ENCODE measurements at places on chromosomes 16 and 17.

GRCh38 chr17:38550661-38551060 lies 55.1 kb downstream of the SRCIN1 start:
- no peak for DNase-seq

GRCh38 chr17:9402590-9403199 lies 172.9 kb downstream of the STX8 start:
- DNase-seq = peak; percentile 64

DNA sequence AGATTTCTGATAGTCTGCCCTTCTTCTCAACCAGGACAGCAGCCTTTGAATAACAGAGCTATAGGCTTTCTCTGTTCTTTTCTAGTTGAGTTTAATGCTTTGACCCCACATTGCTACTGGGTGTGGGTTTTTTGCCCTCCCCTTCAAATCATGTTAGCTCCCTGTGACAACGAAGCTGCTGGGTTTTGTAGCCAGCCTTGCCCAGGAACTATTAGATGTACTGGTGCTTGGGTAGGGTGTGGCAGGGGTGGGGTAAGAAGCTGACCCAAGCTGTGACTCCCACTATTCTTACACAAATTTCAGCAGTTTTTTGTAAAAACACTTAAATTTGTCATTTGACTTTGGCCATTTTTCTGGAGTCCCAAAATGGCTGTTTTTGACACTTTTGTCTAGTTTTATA lies 69.7 kb downstream of the NLK start:
- no peak for DNase-seq

DNA sequence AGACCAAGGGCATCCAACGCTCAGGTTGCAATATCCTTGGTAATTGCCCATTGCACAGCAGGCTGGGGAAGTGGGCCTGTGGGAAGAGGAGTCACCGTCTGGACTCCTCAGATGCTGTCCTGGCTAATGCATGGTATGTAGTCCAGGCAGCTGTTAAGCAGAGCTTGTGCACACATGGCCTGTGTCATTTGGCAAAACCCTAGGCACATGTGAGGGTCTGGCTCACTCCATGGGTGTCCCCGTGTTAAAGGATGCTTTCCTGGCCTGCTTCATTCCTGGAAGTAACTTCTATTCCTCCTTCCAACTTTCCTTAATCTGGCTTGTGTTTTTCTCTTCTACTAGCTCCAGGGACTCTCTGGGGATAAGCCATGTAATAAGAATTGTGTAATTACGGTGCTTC lies 378.0 kb upstream of the CA10 start:
- no peak for DNase-seq

DNA sequence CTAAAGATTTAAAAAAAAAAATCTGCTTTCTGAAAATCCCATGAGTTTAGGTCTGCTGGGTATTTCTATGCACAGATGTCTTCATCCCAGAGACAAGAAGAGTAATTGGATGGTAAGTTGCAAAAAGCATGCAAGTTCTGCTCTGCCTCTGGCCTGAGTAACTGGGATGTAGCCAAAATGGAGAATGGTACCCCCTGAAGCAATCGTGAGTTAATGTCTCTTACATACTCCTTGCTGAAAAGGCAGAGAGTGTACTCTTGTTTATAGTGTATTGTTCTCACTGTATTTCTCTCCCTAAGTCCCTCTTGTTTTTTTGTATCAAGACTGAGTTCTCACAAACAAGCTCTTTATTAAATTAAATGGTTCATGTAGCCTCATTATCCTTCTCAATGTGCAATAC lies 259.0 kb downstream of the IRX3 start:
- DNase-seq = no peak

- DNase-seq = no peak
Observed at GRCh38 chr16:51880776-51881175, 666.2 kb downstream of the TOX3 start.

- DNase-seq = peak; percentile 51
Observed at GRCh38 chr17:794876-795275, 12.7 kb downstream of the MRM3 start.

GRCh38 chr16:27758544-27758943 lies 208.6 kb downstream of the KATNIP start:
- DNase-seq = no peak

- no peak for DNase-seq
Observed at GRCh38 chr17:47883589-47884426, 12.2 kb upstream of the SP2 start.

- no peak for DNase-seq
Observed at GRCh38 chr16:48537909-48538745, 71.9 kb downstream of the N4BP1 start.

DNA sequence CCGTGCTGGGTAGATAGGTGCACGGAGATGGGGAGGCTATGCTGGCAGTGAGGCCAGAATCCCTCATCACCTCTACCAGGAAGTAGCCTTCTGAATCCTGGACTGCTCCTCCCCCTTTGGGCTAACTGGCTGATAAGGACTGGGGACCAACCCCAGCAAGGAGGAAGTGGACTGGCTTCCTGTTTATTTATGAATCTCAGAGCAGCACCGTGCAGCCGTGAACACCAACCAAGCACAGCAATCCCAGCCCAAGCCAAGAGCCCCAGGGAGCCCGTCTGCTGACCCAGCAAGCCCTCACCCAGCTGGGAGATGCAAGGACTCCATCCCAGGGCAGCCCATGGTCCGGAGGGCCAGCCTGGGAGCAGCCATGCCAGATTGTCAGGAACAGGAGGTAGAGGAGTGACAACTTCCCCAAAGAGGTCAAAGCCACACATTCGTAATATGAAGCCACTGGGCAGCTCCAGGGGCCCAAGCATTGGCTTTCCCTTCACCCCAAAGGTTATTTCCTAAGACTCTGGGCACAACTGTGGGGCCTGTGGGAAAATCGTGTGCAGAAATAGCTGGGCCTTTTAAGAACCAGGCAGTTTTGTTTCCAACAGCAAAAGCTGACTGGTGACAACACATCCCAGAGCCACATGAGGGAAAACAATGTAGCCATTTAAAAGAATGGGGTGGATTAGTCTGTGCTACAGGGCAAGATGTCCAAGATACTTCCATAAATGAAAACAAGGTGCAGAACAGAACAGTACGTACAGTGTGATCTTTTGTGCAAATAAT lies 23.9 kb downstream of the PHB1 start:
- DNase-seq = peak; percentile 90

DNA sequence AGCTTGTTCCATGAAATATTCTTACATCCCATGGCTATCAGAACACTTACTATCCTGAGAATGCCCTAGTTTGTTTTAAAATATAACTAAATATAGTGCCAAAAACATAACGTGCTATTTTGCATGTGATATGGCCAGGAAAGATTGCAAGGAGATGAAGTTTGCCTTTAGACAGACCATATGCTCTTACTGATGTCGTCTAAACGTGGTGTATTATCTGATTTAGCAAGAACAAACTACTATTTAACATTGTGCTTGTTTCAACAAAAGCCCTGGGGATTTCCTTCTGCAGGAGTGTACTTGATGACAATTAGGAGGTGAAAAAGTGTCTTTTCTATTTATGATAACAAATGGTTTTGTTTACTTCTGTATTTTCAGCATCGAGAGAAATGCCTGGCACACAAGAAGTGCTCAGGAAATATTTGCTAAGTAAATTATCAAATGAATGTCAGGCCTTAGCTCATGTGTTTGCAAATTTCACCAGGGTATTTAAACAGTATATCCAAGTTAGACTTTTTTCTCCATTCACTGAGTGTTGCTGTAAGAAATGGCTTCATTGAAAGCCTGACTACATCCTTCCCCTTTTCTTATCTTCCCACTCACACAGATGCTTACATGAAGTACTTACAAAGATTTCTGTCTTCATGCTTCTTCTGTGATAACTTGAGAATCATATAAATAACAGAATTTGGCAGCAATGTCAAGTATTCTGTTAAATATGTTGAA lies 1033.6 kb downstream of the CDH8 start:
- no peak for DNase-seq

GRCh38 chr17:19766421-19767270 lies 18.5 kb upstream of the ALDH3A1 start:
- DNase-seq = peak; percentile 80

GRCh38 chr16:57204675-57205074 lies 18.5 kb downstream of the RSPRY1 start:
- DNase-seq = no peak

GRCh38 chr16:86251682-86252081 lies 258.6 kb upstream of the FOXF1 start:
- DNase-seq = no peak

DNA sequence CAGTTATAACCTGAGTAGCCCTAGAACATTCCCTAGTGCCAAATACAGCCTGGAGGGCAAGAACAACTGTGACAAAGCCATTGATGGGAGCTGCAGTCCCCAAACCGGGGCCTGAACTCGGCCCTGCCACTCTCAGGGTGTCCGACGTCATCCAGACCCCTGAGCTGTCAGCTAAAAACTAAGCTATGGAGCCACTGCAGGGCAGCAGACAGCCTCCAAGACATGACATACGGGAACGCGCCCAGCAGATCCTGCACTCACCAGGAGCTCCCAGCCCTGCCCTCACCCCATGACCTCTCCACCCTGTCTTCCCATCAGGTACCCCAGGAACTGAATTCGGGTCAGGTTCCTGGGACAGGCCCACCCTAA lies 28.4 kb downstream of the KDM8 start:
- DNase-seq = no peak

GRCh38 chr17:28404812-28405570 lies 1.0 kb downstream of the SLC46A1 start:
- DNase-seq = no peak

DNA sequence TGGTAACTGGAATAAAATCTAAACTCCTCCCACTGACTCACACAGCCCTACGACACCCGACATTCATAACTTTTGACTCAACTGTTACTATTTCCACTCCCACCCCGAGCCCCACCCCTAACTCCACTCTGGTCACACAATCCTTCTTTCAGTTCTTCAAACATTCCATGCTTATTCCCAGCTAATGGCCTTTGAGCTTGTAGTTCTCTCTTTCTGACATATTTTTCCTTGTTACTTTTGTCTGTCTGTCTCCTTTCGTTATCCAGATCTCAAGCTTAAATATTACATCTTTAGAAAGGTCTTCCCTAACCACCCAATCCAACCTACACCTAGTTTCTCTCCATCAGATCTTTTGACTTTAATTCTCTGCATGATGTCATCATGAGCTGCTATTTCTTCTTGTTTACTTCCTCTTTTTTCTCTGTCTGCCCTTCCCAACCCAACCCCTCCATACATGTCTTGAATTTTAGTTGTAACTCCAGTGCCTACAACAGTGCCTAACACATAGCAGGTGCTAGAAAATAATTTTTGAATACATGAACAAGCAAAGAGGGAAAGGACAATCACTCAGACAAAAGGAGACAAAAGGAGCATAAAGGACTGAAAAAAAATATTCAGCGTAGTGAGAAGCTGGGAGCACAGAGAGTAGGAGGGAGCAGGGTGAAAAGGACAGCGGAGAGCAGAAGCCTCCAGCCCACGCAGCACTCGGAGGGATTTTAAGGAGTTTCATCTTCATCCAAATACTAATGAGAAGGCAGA lies 65.2 kb upstream of the SMIM36 start:
- DNase-seq = peak; percentile 24

GRCh38 chr17:82121246-82121645 lies 23.2 kb upstream of the FASN start:
- no peak for DNase-seq

DNA sequence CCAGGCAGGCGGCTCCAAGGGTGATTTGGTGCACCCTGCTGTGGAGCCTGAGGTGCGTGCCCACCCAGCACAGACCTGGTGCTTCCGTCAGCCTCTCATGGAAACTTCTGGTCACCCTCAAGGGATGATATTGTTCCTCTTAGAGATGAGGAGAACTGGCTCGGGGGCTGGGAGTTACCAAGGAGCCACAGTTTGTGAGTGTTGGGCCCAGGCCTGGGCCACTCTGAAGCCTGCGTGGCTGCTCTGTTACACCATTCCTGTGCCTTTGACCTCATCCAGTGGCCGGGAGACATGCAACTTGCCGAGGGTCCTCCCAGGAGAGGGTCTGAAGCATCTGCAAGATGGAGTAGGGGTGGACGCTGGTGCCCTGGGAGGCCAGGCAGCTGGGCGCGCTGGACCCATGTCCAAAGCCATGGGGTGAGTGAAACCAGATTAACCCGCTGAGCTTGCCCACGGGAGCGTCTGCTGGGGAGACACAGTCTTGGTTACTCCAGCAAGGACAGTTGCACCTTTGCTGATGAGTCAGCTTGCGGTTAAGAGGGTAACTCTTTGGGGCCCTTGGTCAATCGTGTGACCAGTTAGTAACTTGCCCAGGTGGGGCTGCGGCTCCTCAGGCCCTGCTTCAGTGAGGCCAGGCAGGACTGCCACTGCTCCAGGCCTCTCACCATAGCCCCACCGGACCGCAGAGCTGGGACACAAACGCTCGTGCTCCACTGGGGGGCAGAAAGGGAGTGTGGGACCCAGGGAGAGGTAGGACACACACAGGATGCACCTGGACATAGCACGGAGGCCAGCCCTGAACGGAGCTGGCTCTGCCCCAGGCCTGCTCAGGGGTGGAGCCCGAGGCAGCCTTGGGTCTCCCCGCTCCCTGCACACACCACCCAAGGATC lies 7.5 kb downstream of the C16orf90 start:
- no peak for DNase-seq

DNA sequence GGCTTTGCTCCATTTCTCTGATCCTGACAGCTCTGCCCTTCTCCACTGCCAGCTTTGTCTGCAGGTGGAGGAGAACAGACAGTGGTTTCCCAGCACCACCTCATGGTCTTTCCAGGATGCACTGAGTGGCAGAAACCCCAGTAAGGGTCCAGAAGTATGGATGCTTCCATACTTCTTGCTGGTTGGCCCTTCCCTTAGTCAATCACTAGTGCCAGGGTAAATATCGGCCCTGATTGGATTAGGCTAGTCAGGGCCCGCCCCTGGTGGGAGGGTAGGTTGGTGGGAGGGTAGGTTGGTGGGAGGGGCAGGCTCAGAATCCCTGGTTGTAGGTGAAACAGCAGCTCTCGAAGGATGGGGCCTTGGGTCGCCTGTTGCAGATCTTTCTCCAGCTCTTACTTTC lies 10.2 kb downstream of the RNF213 start:
- DNase-seq = peak; percentile 46

DNA sequence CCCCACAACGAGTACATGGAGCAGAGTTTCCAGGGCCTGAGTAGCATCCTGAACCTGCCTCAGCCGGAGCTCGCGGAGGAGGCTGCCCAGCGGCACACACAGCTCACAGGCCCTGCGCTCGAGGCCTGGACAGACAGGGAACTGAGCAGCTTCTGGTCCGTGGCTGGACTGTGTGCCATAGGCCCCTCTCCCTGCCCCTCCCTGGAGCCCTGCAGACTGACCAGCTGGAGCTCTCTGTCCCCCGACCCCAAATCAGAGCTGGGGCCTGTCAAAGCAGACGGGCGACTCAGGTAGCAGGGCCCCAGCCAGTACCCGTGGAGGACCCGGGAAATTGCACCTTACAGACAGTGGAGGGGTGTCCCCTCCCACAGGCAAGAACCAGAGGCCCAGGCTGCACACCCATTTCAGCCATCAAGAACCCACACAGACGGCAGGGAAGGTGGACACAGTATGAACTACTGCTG lies 13.0 kb downstream of the MRPL27 start:
- no peak for DNase-seq

- peak; percentile 43 for DNase-seq
Observed at GRCh38 chr17:49260011-49260816, 29.6 kb upstream of the PHOSPHO1 start.

- DNase-seq = peak; percentile 48
Observed at GRCh38 chr17:83080858-83081683, 1.7 kb downstream of the METRNL start.

- no peak for DNase-seq
Observed at GRCh38 chr16:66409156-66409555, 17.9 kb upstream of the BEAN1 start.
